ENCODE measurements at places on chromosomes 16 and 17.
A peak's percentile ranks its signal among the peaks of the same experiment; 100 is the strongest.

GRCh38 chr16:82317411-82318167, 147.6 kb upstream of the MPHOSPH6 start:
- DNase-seq, result no peak

DNA sequence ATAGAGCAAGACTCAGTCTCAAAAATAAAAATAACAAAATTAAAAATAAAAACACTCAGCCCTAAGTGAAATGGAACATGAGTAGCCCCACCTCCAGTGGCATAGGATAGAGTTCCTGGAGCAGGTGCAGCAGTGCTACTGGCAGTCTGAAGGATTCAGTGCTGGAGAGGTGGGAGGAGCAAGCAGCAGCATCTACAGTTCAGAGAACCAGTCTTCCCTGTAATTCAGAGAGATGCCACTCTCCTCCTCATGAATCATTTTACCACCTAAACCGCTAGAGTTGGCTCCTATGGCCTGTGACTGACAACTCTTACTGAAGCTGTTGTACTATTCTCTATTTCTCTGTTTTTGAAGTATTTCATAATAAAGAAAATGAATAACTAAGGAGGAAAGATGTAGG, 56.0 kb upstream of the SMURF2 start:
- DNase-seq, result no peak

GRCh38 chr16:68090130-68090529, 5.0 kb downstream of the NFATC3 start:
- DNase-seq, result no peak

DNA sequence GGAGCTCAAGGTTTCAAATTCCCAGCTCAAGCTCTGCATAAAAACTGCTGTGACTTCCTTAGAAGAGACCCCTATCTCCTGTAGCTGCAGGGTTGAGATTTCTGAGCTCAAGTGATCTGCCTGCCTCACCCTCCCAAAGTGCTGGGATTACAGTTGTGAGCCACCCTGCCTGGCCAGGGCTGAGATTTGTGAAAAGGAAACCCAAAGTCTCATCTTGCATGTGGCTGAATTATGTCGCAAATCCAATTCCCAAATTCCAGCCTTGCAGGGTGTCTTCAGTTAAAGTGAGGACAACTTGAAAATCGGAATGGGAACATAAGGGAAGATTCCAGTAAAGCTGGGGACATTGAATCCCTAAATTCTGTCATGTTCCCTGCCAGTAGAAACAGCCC, 14.2 kb upstream of the CETP start:
- DNase-seq, result no peak

DNA sequence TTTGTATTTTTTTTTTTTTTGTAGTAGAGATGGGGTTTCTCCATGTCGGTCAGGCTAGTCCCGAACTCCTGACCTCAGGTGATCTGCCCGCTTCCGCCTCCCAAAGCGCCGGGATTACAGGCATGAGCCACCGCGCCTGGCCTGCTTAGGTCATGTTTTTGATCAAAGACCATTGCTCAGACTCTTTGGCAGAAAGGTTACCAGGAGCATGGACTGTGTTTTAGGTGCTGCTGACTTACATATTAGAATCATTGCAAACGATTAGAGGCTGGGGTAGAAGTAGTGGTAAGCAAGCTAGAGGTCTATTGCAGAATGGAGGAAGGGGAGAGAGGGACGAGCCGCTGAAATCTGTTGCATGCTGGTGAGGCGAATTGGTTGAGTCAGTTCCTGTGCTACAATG, 79.8 kb downstream of the TANGO6 start:
- DNase-seq, result peak; percentile 9

- no peak for DNase-seq
These were observed 2.5 kb upstream of the RAB11FIP4 start for GRCh38 chr17:31388770-31389656.

DNA sequence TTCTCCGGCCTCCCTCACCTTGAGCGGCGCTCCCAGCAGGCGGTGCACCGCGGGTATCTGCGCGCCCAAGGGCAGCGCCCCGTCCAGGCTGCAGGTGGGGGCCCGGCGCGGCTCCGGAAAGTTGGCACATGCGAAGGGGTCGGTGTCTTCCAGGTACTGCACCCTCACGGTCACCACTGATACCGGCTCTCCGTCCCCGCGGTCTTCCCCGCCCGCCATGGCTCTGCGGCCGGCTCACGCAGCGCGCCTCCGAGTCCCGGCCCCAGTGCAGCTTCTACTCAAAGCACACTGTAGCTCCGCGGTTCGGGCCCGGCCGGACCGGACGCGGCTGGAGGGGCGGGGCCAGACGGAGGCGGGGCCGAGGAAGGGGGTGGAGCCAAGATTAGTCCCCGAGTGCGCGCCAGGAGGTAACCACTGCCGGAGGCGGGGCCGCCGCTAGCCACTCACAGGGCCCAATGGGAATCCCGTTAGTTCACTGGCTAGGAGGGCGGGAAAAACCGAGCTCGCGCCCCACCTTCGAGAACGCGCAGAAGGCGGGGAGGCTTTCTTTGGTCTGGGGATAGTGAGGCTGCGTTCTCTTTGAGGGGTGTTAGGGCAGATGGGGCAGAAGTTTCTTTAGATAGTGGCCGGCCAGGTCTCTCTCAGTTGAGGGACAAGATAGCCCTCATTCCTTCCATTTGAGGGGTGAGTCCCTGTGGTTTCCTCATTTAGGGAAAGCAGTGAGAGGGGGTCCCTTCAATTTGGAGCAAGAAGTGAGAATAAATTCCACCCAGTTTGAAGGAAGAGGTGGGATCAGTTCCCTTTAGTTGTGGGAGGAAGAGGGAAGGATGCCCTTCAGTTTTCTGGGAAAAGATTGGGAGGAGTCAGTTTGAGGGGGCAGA, at the start of gene FHOD1:
Gene FHOD1 (minus strand): TSS at position 290 of the 881 bp plus-strand sequence. CDS start 71 bp downstream, at position 219.
- DNase-seq, result peak; percentile 94

- DNase-seq, result no peak
These were observed 27.5 kb downstream of the TMEM238L start for GRCh38 chr17:10776381-10776780.

DNA sequence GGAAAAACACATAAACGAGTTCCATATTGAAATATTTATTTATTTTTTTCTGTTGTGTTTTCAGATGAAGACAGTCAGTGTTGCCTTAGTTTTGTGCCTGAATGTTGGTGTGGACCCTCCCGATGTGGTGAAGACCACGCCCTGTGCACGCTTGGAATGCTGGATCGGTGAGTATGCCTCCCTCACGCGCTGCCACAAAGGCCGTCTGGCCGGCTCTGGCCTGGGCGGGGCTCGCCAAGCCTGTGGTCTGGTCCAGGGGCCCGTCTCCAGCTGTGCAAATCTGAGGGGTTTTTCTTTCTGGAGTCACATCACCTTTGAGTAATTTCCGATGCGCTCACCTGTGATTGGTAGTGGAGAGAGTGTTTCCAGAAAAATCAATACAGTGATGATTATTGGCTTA, 81.0 kb downstream of the RPTOR start:
- DNase-seq, result no peak

GRCh38 chr17:43393944-43394482, 4.8 kb upstream of the ARL4D start:
- peak; percentile 80 for DNase-seq

DNA sequence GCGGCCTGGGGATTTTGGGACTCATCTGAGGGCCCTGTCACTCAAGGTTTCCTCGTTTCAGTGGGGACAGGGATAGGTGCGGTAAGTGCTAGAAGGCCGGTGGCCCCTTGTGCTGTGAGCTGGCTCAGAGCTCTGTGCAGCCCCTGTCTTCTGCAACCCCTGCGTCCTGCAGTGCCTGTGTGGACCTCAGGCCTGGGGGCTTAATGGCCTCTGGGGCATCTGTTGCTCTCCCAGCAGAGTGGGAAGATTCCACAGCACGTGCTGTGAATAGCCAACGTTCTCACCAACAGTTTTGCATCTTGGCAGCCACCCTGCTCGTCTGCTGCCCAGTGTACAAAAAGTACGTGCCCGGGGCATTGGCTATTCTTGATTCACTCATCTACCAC, 4.9 kb downstream of the FOXC2 start:
- DNase-seq, result no peak

DNA sequence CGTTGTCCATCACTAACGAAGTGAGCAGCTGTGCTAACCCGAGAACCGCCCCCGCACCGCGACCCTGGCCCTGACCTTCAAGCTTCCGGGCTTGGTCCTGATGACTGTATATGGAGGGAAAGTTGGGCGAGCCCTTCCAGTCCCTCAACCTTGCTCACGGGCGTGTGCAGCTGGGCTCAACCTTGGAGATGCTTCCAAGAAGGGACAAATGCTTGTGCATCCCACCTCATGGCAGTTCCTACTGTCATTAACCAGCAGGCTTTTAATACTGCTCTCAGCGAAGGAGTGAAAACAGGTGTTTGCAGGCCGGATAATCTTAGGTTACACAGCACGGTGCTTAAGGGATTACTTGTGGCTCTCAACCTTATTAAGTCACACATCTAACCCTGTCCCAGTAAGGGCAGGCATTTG, 33.5 kb downstream of the SRL start:
- DNase-seq, result no peak

- DNase-seq, result peak; percentile 53
These were observed 11.0 kb downstream of the CYB561 start for GRCh38 chr17:63434951-63435571.

DNA sequence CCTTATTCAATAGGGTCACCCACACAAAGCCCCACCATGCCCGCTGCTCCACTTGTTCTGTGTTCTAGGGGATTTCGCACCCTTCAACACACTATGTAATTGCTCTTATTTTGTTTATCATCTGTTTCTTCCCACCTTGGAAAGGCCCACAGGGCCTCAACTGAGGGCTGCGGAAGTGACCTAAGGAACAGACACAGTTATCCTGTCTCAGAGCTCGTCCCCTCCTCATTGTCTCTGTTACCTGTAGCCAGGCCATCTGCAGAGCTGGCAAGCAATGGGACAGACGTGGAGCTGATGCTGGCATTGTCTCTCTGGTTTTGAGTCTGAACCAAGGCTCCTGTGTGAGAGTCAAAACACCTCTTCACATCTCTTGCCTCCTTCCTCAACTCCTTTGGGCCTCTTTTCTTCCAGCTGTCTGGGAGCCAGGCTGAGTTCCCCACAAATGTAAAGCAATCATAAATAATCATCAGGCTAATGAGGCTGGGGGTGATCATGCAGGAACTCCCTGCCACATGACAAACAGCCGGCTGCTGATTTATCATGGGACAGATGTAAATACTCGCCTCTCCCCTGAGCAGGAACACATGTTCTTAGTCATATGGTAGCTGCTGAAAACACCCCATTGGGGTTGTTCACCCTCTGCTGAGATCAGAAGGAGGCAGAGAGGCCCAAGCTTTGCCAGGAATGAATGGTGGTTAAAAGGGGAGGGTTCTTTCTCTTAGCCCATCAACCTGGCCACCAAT, 71.9 kb downstream of the AXIN2 start:
- DNase-seq, result no peak

- DNase-seq, result no peak
These were observed 9.4 kb downstream of the TNRC6A start for GRCh38 chr16:24738895-24739294.

Measured in dermis microvascular lymphatic vessel endothelial cell (primary cell).